ENCODE measurements at places on chromosomes 7 and 10.
A peak's percentile ranks its signal among the peaks of the same experiment; 100 is the strongest.

DNA sequence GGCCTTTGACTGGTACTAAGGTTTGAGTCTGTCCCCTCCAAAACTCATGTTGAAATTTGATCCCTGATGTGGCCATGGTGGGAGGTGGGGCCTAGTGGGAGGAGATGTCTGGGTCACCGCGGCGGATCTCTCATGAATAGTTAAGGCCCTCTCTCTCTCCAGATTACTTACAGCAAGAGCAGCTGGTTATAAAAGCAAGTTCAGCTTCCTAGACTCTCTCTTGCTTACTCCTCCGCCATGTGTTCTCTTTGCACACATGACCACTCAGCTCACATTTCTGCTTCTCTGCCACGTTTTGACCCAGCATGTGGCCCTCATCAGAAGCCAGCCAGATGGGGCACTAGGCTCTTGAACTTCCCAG is 29.9 kb upstream of the ZMIZ1 start:
- DNase-seq = peak; percentile 56

- DNase-seq = no peak
Observed at GRCh38 chr10:84837041-84837812, 508.8 kb downstream of the CCSER2 start.

DNA sequence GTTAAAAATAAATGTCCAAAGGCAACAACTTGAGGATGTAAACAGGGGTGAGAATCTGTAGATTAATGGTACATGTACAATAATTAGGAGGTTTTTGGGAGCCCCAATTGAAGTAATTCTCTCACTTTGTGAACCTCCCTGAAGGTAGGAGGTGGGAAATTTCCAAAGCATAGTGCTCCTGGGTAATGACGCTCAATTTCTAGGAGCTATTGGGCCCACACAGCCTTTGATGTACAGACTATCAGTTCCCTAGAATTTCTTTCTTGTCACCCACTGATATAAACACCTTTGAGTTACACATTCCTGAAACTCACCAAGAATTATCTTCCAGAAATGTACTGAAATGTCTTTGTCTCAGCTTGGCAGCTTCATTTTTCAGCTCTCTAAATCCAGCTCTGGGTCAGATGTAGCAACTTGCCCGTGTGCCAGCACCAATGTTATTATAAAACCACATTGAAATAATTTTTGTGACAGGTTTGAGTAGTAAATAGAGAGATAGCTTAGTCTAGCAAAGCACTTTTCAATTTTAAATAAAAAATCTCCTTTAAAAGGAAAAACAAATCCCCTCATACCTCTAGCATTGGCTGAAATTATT is 36.6 kb upstream of the GALNT17 start:
- DNase-seq = no peak

DNA sequence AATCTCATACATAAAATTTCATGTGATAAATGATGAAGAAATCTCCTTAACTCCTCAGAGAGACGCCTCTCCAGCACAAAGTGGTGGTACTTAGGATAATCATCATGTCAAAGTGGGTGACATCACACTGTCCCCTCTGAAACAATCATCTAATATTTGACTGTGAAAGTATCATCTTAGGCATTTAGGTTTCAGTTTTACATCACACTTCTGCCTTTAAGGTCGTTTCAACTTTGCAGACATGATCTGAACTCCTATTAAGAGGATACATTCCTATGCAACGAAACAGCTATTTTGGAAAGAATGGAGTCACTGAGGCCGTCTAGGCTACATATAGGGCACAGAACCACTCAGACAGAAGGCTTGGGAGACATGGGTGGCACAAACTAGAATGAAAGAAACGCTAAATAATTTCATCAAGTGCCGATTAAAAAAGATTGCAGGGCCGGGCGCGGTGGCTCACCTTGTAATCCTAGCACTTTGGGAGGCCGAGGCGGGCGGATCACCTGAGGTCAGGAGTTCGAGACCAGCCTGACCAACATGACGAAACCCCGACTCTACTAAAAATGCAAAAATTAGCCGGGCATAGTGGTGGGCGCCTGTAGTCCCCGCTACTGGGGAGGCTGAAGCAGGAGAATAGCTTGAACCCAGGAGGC is 2.0 kb downstream of the VOPP1 start:
- DNase-seq = no peak

DNA sequence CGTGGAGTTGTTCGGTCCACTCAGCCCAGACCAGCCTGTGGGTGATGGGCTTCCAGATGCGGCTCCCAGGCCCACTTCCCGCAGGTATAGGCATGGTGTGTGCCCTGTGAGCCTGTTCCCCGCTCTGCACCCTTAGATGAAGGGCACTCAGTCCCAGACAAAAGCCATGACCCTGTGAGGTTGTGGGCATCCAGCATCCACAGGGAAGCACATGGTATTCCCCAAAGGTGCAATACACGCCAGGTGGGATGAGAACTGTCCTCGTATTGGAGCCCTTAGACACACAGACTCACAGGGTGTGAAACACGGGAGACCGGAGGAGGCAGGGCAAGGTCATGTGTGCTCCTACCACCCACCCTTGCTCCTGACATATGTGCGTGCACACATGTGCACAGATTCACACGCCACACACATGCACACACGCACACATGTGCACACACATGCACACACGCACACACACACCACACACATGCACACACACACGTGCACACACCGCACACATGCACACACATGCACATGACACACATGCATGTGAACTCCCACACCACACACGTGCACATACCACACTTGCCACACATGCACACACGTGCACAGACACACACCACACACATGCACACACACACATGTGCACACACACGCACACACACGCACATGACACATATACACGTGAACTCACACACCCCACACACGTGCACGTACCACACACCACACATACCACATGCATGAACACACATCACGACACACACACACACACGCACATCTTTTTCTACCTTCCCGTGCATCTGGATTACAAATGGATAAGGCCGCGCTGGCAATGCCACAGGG is 319.4 kb downstream of the WDR37 start:
- no peak for DNase-seq

DNA sequence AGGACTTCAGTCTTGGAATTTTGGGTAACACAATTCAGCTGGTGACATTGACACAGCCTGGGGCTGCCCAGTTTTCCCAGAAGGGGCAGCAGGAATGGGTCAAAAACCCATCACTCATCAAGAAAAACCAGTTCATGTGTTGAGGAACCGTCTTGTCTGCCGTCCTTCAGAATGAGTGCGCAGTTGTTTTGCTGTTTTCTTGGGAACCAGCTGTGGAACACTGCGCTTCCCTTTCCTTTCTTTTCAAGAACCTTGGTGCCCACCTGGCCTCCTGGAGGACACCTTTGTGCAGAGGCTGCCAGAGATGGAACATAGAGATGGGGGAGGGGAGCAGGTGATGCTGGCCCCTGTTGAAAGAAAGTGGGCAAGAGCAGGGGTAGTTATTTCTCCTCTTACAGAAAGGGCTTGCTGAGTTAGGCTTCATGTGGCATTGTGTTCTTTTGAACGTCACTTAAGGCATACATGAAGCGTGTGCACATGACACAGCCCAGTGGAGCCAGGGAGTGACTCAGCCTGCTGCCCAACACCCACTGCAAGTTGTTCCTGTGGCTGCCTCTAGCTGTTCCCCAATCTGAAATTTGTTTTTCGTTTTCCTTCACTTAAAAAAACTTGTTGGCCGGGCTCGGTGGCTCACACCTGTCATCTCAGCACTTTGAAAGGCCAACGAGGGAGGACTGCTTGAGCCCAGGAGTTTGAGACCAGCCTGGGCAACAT is 87.4 kb upstream of the TNS3 start:
- DNase-seq = no peak

All from nephron progenitor cell (in vitro differentiated cells).